ENCODE measurements at places on chromosomes 11 and 22.

DNA sequence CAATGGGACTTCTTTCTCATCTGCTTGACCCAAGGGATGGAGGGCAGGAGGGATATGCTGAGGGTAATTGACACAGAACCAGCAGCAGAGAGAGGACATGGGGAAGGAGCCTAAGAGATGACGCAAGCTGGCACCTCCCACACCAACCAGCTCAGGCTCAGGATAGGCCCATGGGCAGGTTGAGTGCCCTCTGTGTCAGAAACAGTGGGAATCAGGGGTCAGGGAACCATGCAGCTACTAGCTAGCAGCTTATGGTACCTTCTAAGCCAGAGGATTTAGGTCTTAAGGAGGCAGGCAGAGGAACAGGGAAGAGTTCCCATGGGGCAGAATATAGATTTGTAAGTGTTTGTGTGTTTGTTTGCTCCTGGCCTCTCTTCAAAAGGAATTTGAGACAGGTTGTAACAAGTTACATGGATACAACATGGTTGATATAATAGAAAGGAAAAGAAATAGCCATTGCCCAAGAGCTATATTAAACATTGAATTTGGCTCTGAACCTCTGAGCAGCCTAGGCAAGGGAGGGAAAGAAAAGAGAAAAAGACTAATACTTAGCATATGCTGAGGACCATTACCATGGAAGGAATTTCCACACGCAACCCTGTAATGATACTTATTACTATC, 39.9 kb upstream of the NAV2 start:
- DNase-seq, result no peak

DNA sequence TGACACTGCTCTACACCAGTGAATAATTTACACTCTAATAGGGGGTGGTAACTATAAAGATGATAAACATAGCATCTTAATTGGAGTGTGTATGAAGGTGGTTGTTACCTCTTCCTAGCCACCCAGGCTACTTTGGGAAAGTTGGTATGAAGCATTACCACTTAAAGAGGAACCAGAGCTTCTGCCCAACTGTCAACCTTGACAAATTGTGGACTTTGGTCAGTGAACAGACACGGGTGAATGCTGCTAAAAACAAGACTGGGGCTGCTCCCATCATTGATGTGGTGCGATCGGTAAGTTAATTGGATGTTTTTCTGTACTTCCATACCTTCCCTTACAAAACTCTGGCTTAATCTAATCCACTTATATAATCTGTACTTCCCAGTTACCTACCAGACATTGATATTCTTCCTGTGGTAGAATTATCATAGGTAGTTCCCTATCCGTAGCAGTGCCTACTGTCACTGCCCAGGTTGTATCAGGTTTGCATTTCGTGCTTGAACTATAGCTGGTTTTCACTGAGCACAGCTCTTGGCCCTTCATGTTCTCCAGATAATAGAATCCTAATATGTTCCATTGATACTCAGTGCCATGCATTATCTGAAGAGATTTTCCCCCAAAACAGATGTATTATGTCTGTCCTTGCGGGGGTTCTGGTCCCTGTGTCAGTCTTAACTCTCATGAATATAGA, 2.2 kb downstream of the RPL27A start:
- no peak for DNase-seq

DNA sequence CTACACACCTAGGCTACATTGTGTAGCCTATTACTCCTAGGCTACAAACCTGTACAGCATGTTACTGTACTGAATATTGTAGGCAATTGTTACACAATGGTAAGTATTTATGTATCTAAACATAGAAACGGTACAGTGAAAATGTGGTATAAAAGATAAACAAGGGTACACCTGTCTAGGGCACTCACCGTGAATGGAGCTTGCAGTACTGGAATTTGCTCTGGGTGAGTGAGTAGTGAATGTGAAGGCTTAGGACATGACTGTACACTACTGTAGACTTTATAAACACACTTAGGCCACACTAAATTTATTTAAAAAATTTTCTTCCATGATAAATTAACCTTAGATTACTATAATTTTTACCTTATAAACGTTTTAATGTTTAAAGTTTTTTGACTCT, 171.7 kb upstream of the NCAM1 start:
- no peak for DNase-seq

- no peak for DNase-seq
These were observed 54.2 kb downstream of the LGR4 start for GRCh38 chr11:27418356-27418755.

DNA sequence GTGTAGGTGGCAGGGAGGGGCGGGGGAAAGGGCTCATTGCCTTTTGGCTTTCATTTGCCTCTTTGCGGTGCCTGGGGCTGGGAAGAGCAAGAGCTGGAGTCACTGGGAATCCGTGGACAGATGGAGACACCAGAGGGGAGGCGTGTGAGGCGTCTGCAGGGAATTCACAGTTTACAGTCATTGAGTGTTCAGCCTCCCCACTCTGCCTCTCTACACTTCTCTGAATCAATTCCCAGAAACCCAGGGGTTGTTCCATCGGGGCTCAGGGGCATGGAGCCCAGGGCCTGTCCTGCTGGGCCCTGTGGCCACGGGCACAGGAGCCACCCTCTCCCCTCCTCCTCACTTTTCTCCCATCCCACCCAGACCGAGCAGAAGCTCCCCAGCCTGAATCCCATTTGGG, 160.5 kb upstream of the NAV2 start:
- DNase-seq, result no peak
